ENCODE measurements at places on chromosomes 1 and 21. TPM values are rescaled to one million over a fixed set of nuclear protein-coding genes. Genes with fewer than 3 reads are reported as not detected.

RIPPLY3 gene
- total RNA-seq = 0.62 TPM

CRNN gene
- total RNA-seq = not detected

RHCE gene
- total RNA-seq = not detected

HMCN1 gene
- 92.9 TPM for total RNA-seq

- H3K4me3 ChIP-seq = no peak overlapping the region
- H3K27ac ChIP-seq = no peak overlapping the region
- H3K36me3 ChIP-seq = no peaks in the 10 kb centered on the region
- DNase-seq = no peak
- no peaks in the 10 kb centered on the region for H3K27me3 ChIP-seq
Observed at GRCh38 chr1:62045574-62045973, 149.1 kb upstream of the L1TD1 start.

GRCh38 chr1:65278376-65279069, 30.8 kb upstream of the DNAJC6 start:
- no peak overlapping the region for H3K4me3 ChIP-seq
- no peaks in the 10 kb centered on the region for H3K36me3 ChIP-seq
- H3K27ac ChIP-seq = no peak overlapping the region
- no peaks in the 10 kb centered on the region for H3K4me1 ChIP-seq
- no peaks in the 10 kb centered on the region for H3K27me3 ChIP-seq

DNA sequence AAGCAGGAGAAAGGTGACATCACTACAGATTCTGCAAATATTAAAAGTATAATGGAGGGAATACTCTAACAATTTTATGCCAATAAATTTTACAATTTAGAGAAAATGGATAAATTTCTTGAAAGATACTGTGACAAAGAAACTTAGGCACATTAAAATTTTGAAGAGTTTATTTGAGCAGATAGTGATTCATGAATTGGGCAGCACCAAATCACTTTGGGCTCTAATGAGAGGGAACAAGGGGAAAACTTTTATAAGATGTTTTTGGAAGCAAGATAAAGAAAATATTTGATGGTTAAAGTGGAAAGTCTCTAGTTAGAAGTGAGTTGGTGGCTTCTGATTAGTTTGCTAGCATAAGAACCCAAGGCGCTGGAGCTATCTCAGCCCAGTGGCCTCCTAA, 55.2 kb upstream of the FMN2 start:
- H3K27me3 ChIP-seq = no peaks in the 10 kb centered on the region
- no peak for DNase-seq
- no peaks in the 10 kb centered on the region for H3K36me3 ChIP-seq
- no peak overlapping the region for H3K27ac ChIP-seq
- no peaks in the 10 kb centered on the region for H3K4me1 ChIP-seq

DNA sequence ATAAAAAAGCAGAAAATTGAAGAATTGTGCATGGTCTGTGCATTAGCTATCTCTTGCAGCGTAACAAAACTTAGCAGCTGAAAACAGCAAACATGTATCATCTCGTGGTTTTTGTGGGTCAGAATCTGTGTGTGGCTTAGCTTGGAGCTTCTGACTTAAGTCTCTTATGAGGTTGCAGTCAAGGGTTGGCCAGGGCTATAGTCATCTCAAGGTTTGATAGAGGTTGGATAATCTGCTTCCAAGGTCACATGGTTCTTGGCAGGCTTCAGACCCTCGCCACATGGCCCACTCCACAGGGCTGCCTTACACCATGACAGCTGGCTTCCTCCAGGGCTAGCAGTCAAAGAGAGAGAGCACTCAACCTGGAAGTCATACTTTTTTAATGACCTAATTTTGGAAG, 35.9 kb downstream of the CNST start:
- no peak overlapping the region for H3K27ac ChIP-seq
- no peak overlapping the region for H3K4me3 ChIP-seq
- no peak for DNase-seq

DNA sequence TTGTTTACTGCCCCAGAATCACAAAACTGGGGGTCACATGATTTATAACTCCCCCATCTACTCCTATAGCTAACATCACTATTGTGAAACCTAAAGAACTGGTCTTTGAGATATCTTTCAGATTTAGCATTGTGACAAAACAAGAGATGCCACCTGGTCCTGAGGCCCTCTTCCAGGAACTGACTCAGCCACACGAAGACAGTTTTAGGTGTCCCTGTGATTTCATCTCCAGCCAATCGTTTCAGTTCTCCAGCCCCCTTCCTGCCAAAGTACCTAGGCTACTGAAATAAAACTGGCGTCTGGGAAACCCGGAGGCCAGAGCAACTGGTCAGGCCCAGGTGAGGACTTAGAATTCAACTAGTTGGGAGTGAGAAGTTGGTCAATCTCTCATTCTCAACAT, 36.6 kb downstream of the TBX19 start:
- no peaks in the 10 kb centered on the region for H3K36me3 ChIP-seq
- no peak overlapping the region for H3K4me3 ChIP-seq
- no peaks in the 10 kb centered on the region for H3K27me3 ChIP-seq
- no peak for DNase-seq
- H3K27ac ChIP-seq = no peak overlapping the region

- H3K4me1 ChIP-seq = no peaks in the 10 kb centered on the region
- H3K27ac ChIP-seq = no peak overlapping the region
- H3K27me3 ChIP-seq = no peaks in the 10 kb centered on the region
Observed at GRCh38 chr1:7616076-7616832, 154.8 kb upstream of the VAMP3 start.

CFAP107 gene
- total RNA-seq = not detected

MORN1 gene
- 15.9 TPM for total RNA-seq

FLVCR1 gene
- total RNA-seq = 3.2 TPM

DNA sequence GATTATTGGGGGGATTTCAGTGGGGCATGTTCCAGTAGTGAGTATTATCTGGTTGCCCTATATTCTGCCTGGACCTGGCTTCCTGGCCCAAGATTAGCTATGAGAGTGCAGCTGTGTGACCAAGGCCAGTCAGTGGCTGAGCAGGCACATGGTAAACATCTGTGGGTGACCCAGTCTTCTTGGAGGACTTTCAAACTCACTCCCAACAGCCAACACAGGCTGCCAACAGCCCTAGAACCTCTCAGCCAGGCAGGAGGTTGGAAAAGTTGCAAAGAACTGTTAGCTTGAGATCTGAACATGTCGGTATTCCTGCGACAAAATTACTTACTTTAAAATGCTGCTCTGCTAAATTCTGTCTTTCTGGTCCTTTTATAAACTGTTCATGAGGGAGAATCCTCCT, 192.4 kb downstream of the TGFBR3 start:
- peaks cover 3% of the 10 kb centered on the region for H3K4me1 ChIP-seq
- DNase-seq = no peak
- no peak overlapping the region for H3K4me3 ChIP-seq
- no peaks in the 10 kb centered on the region for H3K27me3 ChIP-seq

APOBEC4 gene
- not detected for total RNA-seq

SPATC1L gene
- not detected for total RNA-seq

SERTAD4 gene
- total RNA-seq = 6.4 TPM

DMBX1 gene
- not detected for total RNA-seq

- no peak overlapping the region for H3K4me3 ChIP-seq
- no peaks in the 10 kb centered on the region for H3K4me1 ChIP-seq
- DNase-seq = no peak
- no peaks in the 10 kb centered on the region for H3K36me3 ChIP-seq
Observed at GRCh38 chr1:220828179-220828490, 41.4 kb downstream of the MTARC1 start.

SGIP1 gene
- total RNA-seq = 23.0 TPM

SAMSN1 gene
- total RNA-seq = 3.0 TPM

GRCh38 chr1:81358151-81358550, 442.6 kb upstream of the ADGRL2 start:
- no peak for DNase-seq
- no peaks in the 10 kb centered on the region for H3K27me3 ChIP-seq
- H3K4me1 ChIP-seq = no peaks in the 10 kb centered on the region
- H3K4me3 ChIP-seq = no peak overlapping the region
